ENCODE measurements at places on chromosomes 2 and 18.
A peak's percentile ranks its signal among the peaks of the same experiment; 100 is the strongest.

DNA sequence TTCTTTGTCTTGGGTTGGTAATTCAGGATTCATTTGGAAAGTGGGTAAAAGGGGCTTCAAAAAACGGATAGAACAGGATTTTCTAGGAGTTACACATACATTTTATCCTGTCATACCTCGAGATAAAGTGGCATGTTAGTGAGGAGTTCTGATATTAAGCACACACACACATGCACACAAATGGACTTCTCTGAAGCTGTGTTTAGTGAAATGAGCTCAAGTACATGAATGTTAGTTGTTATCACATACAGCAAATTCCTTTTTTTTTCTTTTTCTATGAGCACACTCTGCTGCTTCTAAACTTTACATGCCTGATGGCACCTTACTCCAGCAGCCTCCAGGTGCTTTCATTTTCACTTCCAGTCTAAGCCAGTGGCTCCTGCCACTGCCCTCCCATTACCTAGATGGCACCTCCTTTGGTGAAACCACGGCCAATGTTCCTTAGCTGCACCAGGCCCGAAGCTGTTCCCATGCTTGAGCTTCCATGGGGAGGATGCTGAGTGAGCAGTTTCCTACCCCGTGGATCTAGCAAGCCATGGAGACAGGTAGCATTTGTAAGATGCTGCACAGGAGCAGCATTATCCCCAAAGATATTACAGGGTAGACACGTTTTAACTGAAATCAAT lies 49.7 kb downstream of the STAT1 start:
- peak; percentile 35 for DNase-seq

DNA sequence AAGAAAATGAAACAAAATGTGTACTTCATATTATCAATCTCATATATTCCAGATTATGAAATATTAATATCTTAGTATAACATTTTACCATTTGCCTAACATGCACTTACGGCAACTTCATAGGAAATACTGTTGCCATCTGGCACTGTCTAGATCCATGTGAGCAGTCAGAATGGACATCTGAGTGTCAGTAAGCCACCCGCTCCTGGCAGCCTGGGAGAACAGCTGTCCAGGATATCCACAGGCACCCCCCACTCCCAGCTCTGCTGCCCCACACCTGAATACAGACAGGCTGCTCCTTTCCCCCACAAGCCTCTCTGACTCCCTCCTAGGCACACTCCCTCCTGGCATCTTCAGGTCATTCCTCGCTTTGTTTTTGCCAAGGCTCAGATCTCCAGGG lies 127.0 kb downstream of the GAREM1 start:
- DNase-seq = no peak

DNA sequence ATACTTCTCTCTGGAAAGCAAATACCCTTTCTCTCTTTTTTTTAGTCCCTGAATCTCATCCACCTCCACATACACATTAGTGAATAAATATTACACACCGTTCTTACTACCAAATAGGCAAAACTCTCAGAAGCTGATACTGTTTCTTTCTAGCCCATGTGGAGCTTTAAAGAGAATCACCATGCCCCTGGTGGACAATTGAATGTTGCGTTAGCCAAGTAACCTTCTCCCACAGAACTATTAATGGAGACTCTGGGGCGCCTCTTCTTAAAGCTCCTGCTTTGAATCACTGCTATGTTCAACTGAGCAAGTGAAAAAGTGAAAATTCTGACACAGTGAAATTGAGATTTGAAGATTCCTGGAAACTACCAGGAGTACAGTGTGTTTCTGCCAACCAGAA lies 522.8 kb upstream of the CDH7 start:
- no peak for DNase-seq

- no peak for DNase-seq
Measured at GRCh38 chr2:210917465-210917864, 361.1 kb downstream of the CPS1 start.

DNA sequence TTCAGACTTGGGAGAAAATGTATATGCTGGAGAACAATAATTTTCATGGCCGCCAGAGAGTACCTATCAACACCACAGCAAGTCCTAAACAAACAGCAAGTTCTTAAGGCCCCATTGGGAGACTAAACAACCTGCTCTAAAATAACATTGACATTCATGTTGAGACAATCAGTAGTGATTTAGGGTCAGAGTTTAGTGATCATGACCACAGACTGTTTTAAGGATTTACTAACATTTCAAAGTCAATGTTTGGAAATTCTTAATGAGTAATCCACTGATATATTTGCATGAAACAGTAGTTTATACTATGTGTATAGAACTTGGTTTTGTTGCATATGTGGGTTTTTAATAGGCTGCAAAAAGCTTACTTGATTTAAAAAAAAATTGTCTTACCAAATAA lies 34.7 kb downstream of the RASGRP3 start:
- no peak for DNase-seq

- no peak for DNase-seq
Measured at GRCh38 chr2:10137053-10137843, 14.7 kb downstream of the RRM2 start.

DNA sequence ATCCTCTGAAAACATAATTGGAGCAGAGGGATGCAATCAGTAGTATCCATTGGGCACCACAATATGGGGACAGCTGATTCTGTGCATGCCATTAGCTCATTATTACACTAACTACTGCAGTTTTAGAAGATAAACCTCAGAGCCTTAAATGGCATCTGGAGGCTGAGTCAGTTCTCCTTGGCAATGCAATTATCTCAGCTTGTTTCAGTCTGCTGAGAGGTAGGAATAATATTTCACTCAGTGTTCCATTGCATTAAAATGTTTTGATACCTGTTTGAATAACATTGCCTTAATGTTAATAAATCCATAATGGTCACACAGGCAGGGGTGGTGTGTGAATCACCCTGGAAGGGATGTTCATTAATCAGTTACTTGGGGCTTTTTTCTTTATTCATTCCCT lies 309.6 kb downstream of the LRRTM1 start:
- no peak for DNase-seq

GRCh38 chr2:76667821-76668271 lies 854.3 kb downstream of the LRRTM4 start:
- no peak for DNase-seq

GRCh38 chr2:48738806-48739205 lies 16.7 kb downstream of the LHCGR start:
- no peak for DNase-seq

DNA sequence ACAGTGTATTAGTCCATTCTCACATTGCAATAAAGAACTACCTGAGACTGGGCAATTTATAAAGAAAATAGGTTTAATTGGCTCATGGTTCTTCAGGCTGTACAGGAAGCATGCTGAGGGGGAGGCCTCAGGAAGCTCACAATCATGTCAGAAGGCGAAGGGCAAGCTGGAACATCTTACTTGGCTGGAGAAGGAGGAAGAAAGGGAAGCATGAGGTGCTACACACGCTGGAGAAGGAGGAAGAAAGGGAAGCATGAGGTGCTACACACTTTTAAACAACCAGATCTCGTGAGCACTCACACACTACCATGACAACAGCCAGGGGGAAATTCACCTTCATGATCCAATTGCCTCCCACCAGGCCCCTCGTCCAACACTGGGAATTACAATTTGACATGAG lies 95.3 kb upstream of the FAM110C start:
- DNase-seq = no peak

- DNase-seq = no peak
Measured at GRCh38 chr2:23385748-23386338, 864 bp downstream of the KLHL29 start.

DNA sequence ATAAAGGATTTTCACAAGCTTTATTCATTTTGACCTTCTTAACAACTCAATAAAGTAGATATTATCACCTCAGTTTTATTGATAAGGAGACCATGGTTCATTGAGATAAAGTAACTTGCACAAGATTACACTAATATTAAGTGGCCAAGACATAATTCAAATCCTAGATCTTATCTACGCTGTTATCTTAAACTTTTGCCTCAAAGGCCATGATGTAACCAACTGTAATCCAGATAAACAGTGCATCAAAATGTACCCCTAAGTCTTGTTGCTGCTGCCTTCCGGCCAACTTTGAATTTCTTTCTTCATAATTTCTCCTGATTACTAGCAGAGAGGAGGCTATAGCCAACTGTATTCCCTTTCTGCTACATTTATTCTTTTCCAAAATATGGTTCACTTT lies 1094.8 kb upstream of the PIK3C3 start:
- no peak for DNase-seq

DNA sequence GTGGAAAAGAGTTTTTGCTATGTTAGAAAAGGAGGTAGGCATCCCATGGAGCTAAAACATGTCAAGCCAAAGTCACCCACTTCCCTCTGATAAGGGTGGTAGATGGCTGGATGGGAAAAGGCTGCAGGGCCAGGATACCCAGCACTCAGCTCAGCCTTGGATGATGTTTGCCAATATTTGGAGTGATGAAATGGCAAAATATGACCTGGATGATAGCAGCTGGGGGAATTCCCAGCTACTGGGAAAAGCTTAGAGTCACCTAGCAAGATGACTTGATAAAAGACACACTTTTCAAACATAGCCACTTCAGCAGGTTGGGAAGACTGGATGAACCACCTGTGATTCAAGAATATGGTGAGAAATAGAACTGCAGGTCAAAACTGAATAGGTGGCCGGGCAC lies 10.1 kb downstream of the RFX8 start:
- DNase-seq = no peak

DNA sequence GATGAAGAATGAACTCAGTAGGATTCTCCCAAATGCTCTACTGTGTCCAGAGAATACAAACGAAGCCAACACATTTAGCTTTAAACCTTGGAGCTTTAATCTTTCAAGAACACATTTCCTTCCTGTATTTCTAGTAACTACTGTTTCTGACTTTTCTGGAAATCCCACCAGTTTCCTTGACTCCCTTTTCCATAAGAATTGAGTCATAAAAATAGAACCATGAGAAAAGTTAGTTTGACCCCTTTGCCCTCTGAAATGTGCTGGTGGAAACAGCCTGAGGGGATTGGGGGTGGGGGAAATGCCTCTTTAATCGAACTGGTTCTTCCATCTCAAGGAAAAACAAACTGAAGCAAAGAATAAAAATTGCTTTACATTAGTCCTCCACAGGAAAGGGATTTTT lies 123.9 kb downstream of the TMEM17 start:
- DNase-seq = no peak

DNA sequence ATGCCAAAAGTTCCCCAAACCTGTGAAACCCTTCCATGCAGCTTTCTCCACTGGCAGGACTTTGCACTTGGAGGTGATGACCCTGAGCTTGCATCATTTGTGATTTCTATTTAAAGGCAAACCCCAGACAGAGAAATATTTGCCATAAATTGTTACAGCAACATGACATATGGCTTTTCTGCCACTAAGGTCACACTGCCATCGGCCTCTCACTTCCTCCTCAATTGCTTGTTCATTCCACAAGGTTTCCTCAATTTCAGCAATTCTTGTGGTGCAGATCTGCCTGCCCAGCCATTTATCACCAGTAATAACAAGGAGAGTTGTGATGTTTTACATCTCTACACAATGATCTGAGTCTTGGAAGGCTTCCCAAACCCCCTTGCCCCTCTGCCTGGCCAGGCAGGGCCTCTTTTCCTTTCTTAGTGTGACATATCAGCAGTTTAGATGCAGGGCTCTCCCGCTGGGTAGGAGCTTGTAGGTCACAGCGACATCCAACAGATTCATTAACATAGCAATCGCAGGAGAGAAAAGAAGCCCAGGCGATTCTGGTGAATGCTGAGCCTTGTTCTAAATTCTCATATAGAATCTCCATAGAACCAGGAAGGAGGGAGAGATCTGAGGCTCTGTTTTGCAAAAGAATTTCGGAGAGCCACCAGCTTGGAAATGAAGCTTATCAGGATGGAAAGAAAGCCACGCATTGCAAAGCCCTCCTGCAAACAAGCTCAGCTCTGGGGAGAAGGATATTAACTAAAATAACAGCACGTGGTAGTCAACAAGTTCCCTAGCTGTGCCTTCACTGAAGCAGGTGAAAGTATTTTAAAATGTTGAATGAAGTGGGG lies 46.7 kb upstream of the ITGA6 start:
- DNase-seq = no peak

DNA sequence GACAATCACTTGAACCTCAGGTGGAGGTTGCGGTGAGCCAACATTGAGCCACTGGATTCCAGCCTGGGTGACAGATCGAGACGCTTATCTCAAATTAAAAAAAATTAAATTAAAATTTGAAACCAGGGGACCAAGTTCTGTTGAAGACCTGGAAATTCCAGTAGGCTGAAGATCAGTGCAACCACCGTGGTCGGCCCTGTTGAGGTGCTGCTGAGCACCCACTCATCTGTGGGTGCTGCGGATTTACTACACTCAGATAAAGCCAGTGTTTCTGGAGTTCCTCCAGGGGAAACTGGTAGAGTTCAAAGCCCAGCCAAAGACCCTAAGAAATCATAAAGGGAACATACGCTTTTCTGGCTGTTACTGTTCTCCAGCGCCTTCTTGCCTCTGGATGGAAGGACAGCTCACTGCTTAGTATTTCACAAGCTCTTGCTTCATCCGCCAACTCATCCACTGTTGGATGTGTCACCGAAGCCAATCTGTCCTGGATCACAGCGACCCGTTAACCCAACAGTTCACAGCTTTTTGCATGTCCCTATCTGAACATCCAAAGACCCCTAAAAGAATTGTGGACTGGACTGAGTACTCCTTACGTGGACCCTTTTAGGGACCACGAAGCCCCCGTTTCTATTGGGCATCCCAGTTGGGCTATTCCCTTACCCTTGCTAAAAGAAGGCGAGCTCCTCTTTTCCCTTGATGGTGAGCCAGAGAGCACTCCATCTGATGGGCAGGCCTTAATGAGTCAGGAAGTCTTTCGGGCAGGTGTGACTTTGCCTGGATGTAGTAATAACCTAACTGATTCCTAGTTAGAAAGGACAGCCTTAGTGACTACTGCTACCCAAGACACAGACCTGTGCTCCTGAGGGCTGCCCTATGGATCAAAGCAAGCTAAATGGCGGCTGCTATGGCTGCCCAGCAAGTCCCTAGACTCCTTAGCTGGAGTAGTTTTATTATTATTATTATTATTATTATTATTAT lies 6.0 kb upstream of the ALPP start:
- no peak for DNase-seq

DNA sequence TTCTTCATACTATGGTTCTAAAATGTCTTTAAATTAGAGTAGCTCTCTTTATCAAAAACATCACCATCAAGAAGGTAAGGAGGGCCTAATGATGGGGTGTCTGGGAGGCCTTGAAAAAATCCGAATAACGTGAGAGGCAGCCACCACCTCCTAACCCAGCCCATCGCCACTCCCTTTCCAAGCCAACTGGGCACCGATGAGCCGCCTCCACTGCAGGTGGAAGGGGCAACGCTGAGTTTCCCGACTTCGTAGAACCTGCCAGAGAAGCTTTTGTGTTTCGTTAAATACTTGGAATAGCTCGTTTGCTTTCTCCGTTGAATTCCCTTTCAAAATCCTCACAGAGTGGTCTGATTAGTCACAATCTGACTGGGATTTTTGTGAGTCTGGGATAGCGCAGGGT lies 22.0 kb upstream of the RPL31 start:
- no peak for DNase-seq

GRCh38 chr18:8945514-8945913 lies 157.0 kb upstream of the NDUFV2 start:
- DNase-seq = no peak

DNA sequence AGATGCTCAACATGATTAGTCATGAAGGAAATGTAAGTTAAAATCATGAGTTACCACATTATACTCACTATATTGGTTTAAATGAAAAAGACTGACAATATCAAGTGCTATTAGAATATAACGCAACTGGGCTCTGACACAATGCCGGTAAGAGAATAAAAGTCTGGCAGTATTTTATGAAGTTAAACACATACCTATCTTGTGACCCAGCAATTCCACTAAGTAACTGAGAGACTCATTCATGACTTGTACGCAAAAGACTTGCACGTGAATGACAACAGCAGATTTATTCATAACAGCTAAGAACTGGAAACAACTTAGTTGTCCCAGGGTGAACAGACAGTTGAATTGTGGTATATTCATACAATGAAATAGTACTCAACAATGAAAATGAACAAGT lies 342.1 kb downstream of the SLC4A3 start:
- no peak for DNase-seq

Data from B cell (primary cell).